ENCODE measurements at places on chromosomes 2 and 18.
A peak's percentile ranks its signal among the peaks of the same experiment; 100 is the strongest.

- DNase-seq: no peak
These were observed 1700.5 kb upstream of the TMEFF2 start for GRCh38 chr2:193895226-193895625.

GRCh38 chr2:56195563-56195962, 11.8 kb downstream of the CCDC85A start:
- DNase-seq: no peak

GRCh38 chr2:176477336-176477735, 208.1 kb downstream of the MTX2 start:
- no peak for DNase-seq

GRCh38 chr2:188319838-188320237, 28.2 kb downstream of the GULP1 start:
- DNase-seq: no peak

GRCh38 chr18:8989855-8990254, 112.6 kb upstream of the NDUFV2 start:
- no peak for DNase-seq

GRCh38 chr2:26429779-26430578, 28.3 kb downstream of the DRC1 start:
- no peak for DNase-seq

DNA sequence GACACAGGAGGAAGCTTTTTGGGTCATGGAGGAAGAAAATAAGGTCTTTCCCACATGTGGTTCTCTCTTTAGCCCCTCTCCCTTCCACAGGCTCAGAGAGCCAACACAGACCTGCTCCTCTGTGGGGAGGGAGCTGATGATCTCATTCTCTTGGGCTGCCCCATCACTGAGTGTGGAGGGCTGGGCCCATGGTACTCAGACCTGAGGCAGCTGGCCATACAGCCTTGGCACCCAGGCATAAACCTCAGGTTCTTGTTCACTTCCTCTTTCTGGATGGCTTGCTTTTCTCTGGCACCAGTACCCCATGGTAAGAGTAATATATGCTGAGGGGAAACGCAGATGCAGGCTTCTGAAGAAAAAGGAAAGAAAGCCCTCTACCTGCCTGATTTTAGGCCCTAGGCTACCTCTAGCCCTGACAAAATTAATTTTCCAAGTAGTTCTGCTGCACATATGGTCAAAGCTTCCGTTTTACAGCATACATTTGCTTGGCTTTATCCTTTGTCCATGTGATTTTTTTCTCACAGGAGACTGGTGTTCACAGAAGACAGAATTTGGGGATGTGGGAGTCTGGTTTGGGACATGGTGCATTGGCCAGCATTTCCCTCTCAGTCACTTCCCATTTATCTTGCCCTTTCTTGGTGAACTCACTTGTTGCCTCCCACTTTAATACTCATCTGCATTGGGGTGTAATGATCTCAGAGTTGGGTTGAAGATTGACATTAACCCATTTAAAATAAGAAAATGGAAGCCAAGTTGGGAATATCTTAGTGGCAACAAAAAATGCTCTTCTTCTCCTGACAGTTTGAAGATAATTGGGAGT, 11.1 kb downstream of the DHRS9 start:
- no peak for DNase-seq

DNA sequence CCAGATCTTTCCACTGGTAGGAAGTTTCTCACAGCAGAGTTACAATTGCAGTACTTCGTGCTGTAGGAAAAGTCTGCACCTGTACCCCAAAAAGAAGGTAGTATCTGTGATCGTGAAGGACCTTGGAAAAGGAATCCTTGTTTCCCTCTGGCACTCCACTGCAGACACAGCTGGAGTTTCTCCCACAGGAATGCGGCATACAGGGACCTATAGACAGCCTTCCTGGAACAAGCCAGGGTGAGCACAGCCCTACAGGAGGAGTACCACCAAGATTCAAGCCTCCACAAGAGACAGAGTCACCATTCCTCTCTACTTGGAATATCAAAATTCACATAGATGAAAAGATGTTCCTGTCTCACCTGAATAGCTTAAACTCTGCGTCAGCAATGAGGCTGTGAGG, 372.4 kb downstream of the CMPK2 start:
- DNase-seq: no peak

GRCh38 chr18:11667578-11667977, 21.5 kb upstream of the GNAL start:
- no peak for DNase-seq

- no peak for DNase-seq
These were observed 403 bp downstream of the MAP2 start for GRCh38 chr2:209424199-209424701.

GRCh38 chr2:223604231-223604630, 2.1 kb upstream of the SCG2 start:
- DNase-seq: no peak

GRCh38 chr18:78393086-78393862, 586.3 kb upstream of the SALL3 start:
- peak; percentile 43 for DNase-seq

- DNase-seq: peak; percentile 13
These were observed 40.0 kb upstream of the BIN1 start for GRCh38 chr2:127146820-127147502.

GRCh38 chr2:224008702-224009261, 30.3 kb downstream of the SERPINE2 start:
- no peak for DNase-seq

DNA sequence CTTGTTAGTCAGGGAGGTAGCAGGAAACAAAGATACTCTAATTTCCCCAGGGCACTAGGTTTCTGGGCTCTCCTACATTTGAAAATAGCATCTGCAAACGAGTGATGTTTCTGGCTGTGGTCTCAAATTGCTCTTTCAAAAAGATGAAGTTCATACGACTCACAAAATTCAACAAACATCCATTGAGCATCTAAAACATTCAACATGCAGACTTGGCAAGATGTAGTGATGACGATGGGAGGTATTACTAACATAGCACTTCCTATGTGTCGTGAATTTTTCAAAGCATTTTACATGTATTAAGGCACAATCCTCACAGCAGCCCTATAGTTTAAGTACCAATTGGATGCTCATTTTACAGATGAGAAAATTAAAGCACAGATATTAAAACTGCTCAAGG, 5.2 kb downstream of the CCBE1 start:
- DNase-seq: no peak

DNA sequence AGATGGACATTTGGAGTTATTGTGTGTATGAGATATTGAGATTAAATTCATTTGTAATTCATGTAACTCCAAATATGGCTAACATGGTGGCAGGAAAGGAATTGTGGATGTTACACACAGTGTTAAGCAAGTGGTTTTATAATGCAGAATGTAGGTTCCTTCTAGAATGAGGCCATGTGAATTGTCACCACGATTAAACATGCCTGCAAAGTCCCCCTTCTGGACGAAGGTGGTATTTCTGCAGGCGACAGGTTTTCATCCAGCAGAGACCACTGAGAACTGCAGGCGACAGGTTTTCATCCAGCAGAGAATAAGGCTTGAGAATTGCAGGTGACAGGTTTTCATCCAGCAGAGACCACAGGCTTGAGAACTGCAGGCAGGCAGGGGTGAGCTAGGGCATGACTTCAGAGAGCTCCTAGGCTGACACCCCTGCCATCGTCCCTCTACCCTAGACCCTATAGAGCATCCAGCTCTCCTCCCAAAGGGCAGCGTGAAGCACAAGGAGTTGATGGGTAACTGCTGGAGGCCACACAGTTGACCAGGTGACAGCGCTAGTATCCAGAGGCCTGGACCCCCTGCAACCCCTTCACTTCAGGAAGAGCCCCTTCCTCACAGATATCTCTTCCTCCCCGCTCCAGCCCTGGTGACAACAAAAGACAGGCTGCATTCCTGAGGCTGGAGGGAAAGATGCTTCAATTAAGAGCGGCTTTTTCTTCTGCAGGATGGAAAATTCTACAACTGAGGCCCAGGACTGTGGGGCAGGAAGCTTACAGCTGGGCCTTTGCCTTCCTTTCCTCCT, 175.8 kb downstream of the LOXHD1 start:
- DNase-seq: peak; percentile 65

GRCh38 chr2:108079736-108080135, 93.4 kb downstream of the SLC5A7 start:
- no peak for DNase-seq

DNA sequence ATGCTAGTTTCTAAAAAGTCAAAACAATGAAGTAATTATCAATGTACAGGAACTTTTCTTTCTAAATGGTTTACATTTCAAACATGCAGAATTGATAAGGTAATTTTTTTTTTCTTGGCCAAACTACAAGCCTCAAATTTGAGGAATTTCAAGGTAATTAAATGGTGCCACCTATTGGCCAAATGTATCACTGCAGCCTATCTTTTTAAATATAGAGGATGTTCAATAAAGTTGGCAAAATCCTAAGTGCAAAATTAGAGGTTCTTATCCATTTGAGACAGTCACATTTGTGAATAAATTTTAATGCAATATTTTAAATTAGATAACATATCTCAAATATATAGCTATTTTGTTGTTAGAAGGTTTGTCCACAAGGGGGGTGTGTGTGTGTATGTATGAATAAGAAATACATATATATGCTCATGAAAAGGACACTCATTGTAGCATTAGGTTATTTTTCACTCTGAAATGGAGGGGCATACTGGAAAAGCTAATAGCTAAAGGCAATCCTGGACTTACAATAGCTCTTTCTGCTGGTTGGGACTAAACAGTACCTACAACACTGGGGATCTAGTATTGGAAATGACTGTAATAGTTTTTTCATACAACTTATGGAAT, 26.2 kb downstream of the MMADHC start:
- DNase-seq: peak; percentile 18

- DNase-seq: no peak
These were observed 91.5 kb upstream of the TMEFF2 start for GRCh38 chr2:192286093-192286701.

DNA sequence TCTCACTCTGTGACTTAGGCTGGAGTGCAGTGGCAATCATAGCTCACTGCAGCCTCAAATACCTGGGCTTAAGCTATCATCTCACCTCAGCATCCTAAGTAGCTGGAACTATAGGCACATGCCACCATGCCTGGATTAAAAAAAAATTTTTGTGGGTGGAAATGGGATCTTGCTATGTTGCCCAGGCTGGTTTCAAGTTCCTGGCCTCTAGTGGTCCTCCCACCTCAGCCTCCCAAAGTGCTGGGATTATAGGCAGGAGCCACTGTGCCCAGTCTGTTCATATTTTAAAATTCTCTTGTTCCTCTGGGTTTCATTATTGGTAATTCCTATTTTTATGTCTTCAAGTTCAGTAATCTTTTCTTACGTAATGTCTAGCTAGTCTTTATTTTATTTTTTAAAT, 25.5 kb upstream of the RAB31 start:
- no peak for DNase-seq

All from skin of body (tissue), 3 donors.